Esophagus squamous epithelium (tissue), 5 donors: ENCODE measurements at places on chromosomes 1 and 21.

DNA sequence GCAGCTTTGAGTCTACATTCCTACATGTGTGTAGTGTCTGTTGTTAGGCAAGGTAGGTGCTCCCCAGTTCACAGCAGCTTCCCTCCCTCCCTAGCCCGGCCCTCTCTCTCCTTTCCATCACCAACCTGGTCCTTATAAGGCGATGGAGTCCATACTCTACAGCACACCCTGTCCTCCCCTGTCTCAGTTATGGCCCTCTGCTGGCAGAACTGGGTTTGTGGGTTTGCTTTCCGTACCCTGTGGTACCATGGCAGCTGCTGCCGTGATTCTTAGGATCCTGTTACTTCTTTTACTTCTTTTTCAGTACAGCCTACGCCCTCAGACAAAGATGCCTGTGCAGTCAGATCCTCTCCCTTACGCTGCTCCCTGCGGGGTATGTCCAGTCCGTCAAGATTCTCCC is 31.7 kb downstream of the AK5 start:
- DNase-seq: no peak

DNA sequence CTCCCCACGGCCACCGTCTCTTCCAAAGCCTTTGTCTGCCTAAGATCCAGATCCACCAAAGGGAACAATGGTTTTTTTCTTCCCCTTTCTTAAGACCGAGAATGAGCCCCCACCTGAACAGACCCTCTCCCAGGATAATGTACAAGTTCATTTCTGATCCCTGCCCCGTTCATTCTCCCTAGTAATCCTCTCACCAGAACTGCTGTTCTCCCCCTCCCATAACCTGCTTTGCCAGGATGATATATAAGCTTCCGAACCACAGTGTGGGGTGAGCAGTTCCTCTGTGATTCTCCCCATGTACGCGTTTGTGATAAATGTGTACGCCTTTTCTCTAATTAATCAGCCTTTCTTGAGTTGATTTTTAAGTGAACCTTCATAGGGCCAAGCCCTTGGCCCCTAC is 4.9 kb downstream of the RD3 start:
- DNase-seq: no peak

DNA sequence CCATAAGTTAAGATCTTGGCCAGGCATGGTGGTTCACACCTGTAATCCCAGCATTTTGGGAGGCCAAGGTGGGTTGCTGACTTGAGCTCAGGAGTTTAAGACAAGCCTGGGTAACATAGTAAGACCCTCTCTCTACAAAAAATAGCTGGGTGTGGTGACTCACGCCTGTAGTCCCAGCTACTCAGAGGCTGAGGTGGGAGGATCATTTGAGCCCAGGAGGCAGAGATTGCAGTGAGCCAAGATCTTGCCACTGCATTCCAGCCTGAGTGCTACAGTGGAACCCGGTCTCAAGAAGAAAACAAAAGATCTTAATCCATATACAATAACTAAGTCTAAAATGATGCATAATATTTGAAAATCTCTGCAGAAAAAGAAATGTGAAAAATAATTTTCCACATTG is 165.5 kb upstream of the NR5A2 start:
- DNase-seq: no peak

- no peak for DNase-seq
These were observed at the start of gene RNF220 for GRCh38 chr1:44405031-44405797. TSS of gene RNF220 (plus strand) at chr1:44405255.

GRCh38 chr1:77438236-77438913 is 156.6 kb downstream of the AK5 start:
- no peak for DNase-seq

- DNase-seq: no peak
These were observed 439.8 kb upstream of the RUNX1 start for GRCh38 chr21:35488946-35489345.

GRCh38 chr1:20429296-20429695 is 56.7 kb downstream of the CAMK2N1 start:
- no peak for DNase-seq

DNA sequence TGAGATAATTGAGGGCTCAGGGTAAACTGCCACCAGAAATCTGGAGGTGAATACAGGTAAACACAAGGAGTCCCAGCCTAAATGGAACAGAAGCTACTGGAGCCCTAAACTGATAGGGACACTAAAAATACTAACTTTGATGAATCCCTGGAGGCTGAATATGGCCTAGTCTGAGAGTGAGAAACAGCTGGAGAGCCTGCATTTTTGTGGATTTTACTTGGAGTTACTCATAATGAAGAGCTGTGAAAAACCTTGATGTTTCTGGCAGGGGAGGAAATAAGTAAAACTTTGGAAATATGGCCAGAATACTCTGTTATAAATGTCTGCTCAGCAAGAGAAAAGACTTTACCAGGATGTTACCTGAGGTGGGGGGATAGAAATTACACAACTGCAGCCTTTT is 164.4 kb downstream of the LIPI start:
- no peak for DNase-seq

DNA sequence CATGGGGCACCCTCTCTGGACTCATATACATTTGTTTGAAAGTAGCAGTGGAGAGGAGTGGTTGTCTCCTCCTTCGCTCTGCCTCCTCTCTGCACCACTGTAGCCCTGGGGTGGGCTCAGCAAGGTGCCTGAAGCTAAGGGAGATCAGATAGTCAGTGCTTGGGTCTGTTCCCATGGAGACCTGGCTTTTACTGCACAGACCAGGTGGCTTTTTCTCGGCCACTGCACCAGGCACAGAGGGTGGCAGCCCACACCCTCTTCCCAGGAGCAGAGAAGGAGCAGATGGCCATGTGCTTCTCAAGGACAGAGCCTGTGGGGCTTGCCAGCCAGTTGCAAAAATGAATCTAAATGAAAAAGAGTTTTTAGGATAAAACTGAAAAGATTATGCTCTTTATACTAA is 123.4 kb upstream of the KCNK1 start:
- DNase-seq: no peak

DNA sequence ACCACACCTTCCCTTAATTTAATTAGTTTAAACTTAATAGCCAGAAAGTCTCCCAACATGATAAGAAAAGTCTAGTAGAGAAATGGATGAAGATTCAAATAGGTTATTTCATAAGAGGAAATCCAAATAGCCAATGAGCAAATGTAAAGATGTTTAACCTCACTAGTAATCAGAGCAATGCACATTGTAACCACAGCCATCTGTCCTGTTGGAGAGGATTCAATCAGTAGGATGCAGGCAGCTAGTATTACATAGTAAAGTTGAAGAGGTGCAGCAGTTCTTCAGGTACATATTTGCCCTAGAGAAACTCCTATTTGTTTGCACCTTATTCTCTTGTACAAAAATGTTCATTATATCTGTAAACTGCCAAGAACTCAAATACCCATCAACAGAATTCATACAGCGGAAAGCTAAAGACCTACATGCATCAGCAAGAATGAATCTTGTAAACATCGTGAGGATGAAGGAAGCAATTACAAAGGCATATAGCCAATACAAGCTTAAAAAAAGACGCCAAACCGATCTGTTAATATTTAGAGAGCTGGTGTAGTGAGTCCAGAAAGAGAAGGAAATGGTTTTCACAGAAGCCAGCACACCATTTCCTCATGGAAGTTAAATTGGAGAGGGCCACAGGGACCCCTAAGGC is 27.9 kb downstream of the DIP2A start:
- no peak for DNase-seq

DNA sequence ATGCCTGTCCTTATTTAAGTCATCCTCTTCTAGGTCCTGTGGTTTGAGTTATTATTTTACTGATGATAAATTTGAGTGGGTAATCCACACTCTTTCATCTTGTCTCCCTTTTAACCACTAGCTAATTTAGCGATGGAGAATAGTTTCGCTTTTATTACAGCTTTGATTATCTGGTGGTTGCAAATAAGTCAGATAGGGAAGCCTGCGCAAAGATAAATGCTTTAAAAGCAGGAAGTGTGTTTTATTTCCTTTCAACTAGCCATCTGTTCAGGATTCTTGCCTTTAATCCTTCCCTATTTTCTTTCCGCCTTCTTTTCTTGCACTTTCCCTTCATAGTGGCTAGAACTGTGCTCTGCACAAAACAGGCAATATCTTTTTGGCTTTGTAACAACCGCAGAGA is 129.0 kb downstream of the TGFB2 start:
- no peak for DNase-seq

DNA sequence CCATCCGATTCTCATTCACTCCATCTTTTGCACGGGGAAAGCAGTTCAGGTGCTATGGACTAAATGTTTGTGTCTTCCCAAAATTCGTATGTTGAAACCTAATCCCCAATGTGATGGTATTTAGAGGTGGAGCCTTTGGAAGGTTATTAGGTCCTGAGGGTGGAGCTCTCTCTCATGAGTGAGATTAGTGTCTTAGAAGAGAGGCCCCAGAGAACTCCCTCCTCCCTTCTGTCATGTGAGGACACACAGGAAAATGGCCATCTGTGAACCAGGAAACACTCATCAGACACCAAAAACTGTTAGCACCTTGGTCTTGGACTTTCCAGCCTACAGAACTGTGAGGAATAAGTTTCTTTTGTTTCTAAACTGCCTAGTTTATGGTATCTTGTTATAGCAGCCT is 15.8 kb upstream of the CCDC190 start:
- DNase-seq: no peak

- DNase-seq: no peak
These were observed 103.5 kb upstream of the TLR5 start for GRCh38 chr1:223246476-223247112.

DNA sequence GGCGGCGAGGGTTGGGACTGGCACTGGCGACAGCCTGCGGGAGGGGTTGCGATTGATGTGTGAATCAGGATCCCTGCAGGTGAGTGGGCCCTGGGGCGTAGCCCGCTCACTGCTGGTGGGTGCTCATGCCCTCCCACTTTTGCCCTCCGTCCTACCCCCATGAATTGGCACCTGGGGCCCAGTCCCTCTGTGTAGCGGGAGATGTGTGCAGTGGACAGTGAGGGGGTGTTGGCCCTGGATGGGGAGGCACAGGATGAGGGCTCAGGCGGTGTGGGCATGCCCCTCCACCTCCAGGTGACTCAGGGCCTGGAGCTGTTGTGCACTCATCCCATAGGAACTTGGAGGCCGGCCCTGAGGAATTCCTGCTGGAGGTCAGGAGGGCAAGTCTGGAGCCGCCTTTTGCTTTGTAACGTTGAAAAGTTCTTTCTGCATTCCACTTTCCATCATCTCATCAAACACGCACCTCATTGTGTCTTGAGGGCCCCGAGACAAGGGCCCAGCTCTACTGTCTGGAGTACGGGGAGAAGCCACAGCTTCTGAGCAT is 3.0 kb downstream of the PEAR1 start:
- DNase-seq: no peak

- DNase-seq: no peak
These were observed 19.1 kb downstream of the RPAP2 start for GRCh38 chr1:92317836-92318493.

DNA sequence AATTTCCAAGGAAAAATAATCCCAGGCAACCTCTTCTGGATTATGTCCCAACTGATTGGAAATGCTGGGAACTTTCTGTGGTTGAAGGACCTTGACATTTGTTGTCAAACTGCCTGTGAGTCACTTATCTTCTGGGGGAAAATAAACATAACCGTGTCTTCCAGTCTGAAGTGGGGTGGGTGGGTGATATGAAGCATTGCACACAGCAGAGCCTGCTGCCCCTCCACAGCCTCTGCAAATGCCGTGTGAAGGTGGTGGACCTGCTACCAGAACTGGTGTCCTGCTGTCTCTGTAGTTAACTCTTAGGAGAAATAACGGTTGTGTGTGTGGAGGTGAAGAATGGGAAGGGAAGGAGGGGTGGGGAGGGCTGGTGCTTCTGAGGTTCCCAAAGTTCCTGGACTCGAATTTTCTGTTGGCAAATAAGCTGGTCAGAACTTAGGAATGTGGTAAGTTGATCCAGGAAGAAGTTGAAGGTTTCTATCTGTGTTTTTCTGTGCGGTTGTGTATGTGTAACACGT is 23.2 kb downstream of the GALNT2 start:
- no peak for DNase-seq

- no peak for DNase-seq
These were observed 7.4 kb downstream of the NFIA start for GRCh38 chr1:61089741-61090140.

DNA sequence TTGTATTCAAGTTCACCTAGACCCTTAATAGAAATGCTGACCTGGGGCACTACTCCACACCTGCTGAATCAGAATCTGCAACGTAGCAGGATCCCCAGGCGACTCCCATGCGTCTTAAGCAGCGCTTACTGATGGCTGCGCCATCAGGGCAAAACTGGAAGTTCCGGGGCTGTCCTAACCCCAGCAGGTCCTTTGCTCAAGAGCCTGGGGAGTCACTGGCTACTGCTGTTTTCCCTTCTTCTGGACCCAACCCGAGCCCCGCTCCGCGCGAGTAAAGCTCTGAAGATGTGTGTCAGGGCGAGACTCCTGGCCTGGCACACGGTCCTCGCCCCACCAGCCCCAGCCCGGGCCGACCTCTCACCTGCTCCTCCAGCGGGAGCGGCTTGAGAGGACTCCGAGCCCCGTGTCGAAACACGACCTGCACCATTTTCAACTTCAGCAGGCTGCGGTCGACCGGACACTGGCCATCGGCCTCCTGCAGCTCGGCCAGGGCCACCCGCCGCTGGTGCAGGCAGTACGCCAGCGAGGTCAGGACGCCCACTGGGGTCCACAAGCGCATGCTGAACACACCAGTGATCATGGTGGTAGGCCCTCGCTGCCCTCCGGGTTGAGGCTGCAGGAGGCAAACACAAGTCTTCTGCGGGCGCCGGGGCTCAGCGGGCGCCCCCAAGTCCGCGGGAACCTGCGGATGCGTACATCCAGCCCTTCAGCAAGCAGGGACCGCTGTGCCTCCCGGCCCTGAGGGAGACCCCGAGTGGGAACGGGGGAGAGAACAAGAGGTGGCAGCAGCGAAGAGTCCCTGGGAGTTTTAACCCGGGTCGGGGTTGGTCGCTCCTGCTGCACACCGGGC is 630 bp downstream of the ACP6 start:
- DNase-seq: no peak

DNA sequence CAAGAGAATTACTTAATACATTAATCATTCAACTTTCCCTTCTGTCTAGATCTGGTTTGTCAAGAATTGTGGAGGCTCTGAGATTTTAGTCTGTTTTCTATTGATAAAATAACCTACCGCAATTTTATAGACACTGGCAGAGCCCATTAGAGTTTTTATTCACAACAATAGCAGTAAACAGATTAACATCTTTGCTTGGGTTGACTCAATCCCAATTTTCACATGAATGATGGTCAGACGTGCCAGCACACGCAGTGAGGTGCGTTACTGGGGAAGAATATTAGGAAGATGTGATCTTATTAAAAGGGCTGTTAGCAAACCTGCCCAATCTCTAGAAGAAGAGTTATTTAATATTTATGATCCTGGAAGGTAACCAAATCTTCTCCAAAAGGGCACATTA is 736.6 kb downstream of the MRPL39 start:
- no peak for DNase-seq

GRCh38 chr1:156893048-156893953 is at the start of gene PEAR1:
TSS of gene PEAR1 (plus strand) at chr1:156893718. CDS start at chr1:156903927, 10,209 bp downstream.
- no peak for DNase-seq

GRCh38 chr1:230102472-230102871 is 35.4 kb downstream of the GALNT2 start:
- no peak for DNase-seq
